GM12892 (cell line): ENCODE measurements at places on chromosomes 5 and 9.

GRCh38 chr5:35203403-35203802 lies 26.9 kb downstream of the PRLR start:
- DNase-seq = no peak

GRCh38 chr5:34866989-34867471 lies 28.1 kb downstream of the TTC23L start:
- no peak for DNase-seq

- no peak for DNase-seq
Measured at GRCh38 chr5:154077696-154078095, 38.9 kb downstream of the MFAP3 start.

DNA sequence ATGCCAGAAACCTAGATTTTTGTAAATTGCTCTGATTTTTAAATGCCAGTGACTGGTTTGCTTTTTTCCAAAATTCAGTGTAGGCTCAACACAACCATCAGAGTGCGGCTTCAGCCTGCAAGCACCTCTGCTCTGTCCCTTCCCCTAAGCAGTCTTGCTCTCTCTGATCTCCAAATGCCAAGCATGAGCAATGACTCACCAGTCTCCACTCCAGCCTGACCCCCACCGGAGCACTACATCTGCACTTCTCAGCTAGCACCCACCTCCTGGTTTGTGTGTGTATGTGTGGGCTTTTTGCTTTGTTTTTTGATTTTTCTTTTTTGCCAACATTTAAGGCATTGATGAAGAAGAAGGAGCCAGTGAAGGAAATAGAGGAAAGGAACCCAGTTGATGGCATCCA lies 61.4 kb upstream of the ADRA1B start:
- no peak for DNase-seq

GRCh38 chr9:38064842-38065368 lies 4.1 kb downstream of the SHB start:
- no peak for DNase-seq

- no peak for DNase-seq
Measured at GRCh38 chr5:1754531-1755220, 45.0 kb downstream of the MRPL36 start.
